ENCODE measurements at places on chromosomes 11 and 22.
A peak's percentile ranks its signal among the peaks of the same experiment; 100 is the strongest.

DNA sequence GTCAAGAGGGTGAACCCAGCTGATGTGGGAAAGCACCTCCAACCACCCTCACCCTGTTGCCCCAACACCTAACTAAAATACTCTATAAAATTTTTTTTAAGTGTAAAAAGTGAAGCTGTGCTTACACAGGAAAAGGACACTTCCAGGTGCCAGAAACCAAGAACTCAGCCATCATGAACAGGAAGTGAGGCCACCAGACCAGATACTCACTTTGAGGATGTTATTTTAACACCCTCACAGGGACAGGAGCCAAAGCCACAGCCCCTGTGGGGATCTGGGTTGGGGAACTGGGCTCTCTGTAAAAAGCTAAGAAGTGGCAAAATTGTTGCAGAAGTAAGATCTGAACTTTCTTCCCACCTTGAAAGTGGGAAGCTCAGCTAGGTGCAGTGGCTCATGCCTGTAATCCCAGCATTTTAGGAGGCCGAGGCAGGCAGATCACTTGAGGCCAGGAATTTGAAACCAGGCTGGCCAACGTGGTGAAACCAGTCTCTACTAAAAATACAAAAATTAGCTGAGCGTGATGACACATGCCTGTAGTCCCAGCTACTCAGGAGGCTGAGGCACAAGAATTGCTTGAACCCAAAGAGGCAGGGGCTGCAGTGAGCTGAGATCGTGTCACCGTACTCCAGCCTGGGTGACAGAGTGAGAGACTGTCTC is 3.8 kb downstream of the RSPH14 start:
- DNase-seq, result no peak
- no peaks in the 10 kb centered on the region for H3K36me3 ChIP-seq
- peak overlapping the region; percentile 62 for H3K4me3 ChIP-seq
- peaks cover 2% of the 10 kb centered on the region for H3K27me3 ChIP-seq
- H3K27ac ChIP-seq, result no peak overlapping the region

GRCh38 chr11:6637871-6638270 is 17.7 kb downstream of the DCHS1 start:
- peaks cover 12% of the 10 kb centered on the region for H3K4me1 ChIP-seq
- no peak overlapping the region for H3K4me3 ChIP-seq
- H3K36me3 ChIP-seq, result peaks cover 15% of the 10 kb centered on the region
- H3K27me3 ChIP-seq, result peaks cover 1% of the 10 kb centered on the region
- no peak for DNase-seq

DNA sequence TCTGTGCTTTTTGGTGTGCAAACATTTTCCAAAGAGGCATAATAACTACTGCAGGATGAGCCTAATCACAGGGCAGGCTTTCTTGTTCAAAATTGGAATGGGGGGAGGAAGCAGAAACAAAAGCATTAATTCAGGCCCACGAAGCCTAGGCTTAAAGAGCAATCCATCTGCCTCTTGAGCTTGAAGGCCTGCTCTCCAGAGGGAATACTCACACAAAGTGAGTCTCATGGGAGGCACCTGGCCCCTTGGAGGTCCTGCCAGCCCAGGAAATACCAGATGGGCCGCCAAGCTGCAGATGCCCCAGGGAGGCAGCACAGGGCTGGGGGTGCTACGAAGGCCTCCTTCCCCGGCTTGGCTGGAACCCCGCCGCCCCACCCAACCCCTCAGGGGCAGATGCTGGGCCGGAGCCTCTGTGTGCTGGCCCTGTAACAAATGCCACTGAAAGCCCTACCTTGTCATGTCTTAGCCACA is 39.3 kb upstream of the COMT start:
- peaks cover 19% of the 10 kb centered on the region for H3K27me3 ChIP-seq
- H3K4me1 ChIP-seq, result peaks cover 49% of the 10 kb centered on the region
- peaks cover 10% of the 10 kb centered on the region for H3K36me3 ChIP-seq
- DNase-seq, result no peak
- H3K27ac ChIP-seq, result no peak overlapping the region

DNA sequence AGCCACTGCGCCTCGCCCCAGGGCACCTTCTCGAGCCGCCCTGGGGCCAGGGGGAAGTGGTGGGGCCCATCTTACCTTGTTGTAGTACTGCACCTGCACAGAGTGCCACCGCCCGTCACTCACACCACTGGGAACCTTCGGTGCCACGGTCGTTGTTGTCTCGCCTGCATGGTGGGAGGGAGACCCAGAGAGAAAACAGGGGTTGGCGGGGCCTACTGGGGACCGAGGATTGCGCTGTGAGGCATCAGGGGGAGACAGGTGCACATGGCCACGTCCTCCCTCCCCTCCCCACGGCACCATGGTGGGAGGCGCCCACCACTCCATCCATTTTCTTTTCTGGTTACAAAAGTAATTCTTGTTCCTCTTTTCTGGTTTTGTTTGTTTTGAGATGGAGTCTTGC is 97.8 kb downstream of the TRMU start:
- peaks cover 4% of the 10 kb centered on the region for H3K36me3 ChIP-seq
- H3K27me3 ChIP-seq, result peaks cover under 1% of the 10 kb centered on the region
- no peak overlapping the region for H3K27ac ChIP-seq

DNA sequence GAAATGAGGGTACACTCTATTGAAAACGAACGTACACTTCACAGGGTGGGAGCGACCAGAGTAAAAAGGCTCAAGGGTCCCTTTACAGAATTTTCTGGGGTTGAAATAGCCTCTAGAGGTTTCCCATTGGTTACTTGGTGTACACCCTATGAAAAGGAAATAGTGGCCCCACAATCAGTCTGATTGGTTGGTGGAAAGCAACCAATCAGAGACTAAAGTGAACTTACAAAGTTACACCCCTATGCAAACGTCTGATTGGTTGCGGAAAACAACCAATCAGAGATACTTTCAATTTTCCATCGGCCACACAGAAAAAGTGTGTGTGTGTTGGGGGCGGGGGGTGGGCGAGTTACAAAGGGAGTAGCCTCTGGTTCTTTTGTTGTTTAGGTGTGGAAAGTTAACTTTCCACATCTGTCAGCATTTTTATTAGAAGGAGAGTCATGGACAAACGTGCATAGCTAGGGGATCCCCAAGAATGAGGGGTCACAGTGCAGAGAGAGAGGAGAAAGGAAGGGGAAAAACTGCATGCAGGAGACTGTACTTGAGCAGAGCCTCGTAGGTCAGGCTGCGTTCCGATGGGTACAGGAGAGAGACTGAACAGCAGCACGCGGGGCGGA is 1152.1 kb downstream of the TBC1D22A start:
- H3K4me1 ChIP-seq, result no peaks in the 10 kb centered on the region
- no peak overlapping the region for H3K27ac ChIP-seq
- peaks cover under 1% of the 10 kb centered on the region for H3K27me3 ChIP-seq
- no peak overlapping the region for H3K4me3 ChIP-seq
- H3K36me3 ChIP-seq, result no peaks in the 10 kb centered on the region

DNA sequence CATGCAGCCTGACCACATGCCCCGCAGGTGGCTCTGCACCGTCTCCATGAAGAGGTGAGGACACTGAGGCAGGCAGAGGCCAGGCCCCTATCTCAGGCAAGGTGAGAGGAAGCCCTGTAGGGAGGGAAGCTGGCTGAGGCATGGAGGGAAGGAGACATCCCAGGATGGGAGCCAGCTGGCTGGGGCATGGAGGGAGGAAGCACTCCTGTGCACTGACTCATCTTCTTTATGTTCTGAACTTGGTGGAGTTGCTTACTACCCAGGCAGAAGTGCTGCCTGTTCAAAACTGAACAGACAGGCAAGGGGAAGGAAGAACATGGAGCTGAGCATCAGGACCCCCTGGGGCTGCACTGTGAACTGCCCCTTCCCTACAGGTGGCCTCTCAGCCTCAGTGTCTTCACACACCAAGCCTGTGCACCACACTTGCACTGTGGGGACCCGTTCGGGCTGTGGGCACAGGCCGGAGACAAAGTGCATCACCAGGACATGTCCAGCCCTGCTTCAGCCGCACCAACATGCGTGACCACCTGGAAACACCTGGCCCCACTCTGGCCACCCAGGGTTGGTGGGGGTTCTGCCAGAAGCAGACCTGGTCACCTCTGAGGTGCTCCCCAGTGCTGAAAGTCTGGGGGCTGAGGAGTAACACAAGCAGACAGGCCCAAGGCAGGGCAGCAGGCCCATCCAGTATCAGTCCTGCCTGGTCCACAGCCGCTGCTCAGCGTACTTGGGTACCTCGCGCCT is 55.5 kb downstream of the DGCR2 start:
- H3K4me1 ChIP-seq, result peaks cover 8% of the 10 kb centered on the region
- H3K36me3 ChIP-seq, result peaks cover 47% of the 10 kb centered on the region
- DNase-seq, result no peak
- H3K27me3 ChIP-seq, result peaks cover 5% of the 10 kb centered on the region

- no peaks in the 10 kb centered on the region for H3K27me3 ChIP-seq
- no peak overlapping the region for H3K27ac ChIP-seq
- no peak overlapping the region for H3K4me3 ChIP-seq
- peaks cover 12% of the 10 kb centered on the region for H3K4me1 ChIP-seq
- DNase-seq, result no peak
Measured at GRCh38 chr11:107078375-107078774, 60.1 kb upstream of the GUCY1A2 start.

DNA sequence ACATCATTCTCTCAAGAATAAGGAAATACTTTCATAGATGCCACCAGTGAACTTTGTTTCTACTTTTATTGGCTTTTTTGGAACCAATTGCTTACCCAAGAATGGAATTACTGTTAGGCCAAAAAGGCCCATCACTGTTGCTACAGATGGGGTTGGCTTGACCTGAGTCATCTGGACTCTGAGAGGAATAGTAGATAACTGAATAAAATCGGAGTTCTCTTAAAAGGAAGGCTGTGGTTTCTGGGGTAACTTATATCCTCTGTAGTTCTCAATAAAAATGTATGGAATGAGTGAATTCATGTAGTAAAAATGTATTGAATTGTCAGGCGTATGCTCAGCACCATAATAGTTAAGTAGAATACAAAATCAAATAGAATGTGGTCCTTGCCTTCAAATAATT is 56.6 kb downstream of the ARHGEF12 start:
- H3K27ac ChIP-seq, result no peak overlapping the region
- H3K36me3 ChIP-seq, result peaks cover 46% of the 10 kb centered on the region
- no peak for DNase-seq
- no peaks in the 10 kb centered on the region for H3K27me3 ChIP-seq

- peaks cover 21% of the 10 kb centered on the region for H3K4me1 ChIP-seq
- no peak for DNase-seq
- no peak overlapping the region for H3K27ac ChIP-seq
- H3K36me3 ChIP-seq, result peaks cover 15% of the 10 kb centered on the region
- no peaks in the 10 kb centered on the region for H3K27me3 ChIP-seq
Measured at GRCh38 chr11:64911689-64912088, 5.3 kb downstream of the ATG2A start.

GRCh38 chr11:134459246-134460061 is 47.4 kb upstream of the B3GAT1 start:
- H3K4me3 ChIP-seq, result no peak overlapping the region
- no peaks in the 10 kb centered on the region for H3K36me3 ChIP-seq
- peaks cover 35% of the 10 kb centered on the region for H3K27me3 ChIP-seq

- peaks cover 29% of the 10 kb centered on the region for H3K4me1 ChIP-seq
- H3K27ac ChIP-seq, result no peak overlapping the region
- peaks cover 22% of the 10 kb centered on the region for H3K27me3 ChIP-seq
- DNase-seq, result no peak
- H3K4me3 ChIP-seq, result no peak overlapping the region
- H3K36me3 ChIP-seq, result no peaks in the 10 kb centered on the region
Measured at GRCh38 chr22:45446216-45446615, 32.7 kb downstream of the RIBC2 start.

DNA sequence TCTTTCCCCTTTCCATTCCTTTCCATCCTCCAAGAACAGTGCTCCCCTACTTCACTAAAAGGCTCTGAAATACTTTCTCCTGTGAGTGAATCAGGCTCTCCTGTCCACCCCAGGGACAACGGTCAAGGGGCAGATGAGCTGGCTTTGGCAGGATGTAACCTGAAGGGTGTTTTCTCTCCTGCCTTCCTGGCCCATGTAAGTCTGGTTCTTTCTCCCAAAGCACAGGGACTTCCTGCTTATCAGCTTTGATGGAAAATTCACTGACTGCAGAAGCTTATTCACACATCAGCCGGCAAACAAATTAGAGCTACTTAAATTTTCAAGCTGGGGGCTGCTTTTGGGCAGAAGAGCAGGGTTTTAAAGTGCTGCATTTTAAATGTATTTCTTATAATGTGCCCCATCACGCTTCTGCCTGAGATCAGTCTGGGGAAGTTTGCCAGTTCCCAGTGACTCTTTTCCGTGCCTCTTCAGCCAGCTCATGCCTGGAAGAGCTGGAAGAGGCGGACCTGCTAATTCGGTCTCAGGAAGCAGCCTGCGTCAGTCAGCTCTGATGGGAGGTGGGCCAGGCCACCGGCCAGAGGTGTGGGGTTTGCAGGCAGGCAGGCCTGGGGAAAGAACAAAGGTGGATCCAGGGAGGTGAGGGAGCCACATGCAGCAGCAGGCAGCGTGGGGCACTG is 140.4 kb upstream of the TBCEL start:
- H3K27ac ChIP-seq, result no peak overlapping the region
- DNase-seq, result no peak
- H3K4me1 ChIP-seq, result peaks cover 49% of the 10 kb centered on the region
- H3K4me3 ChIP-seq, result no peak overlapping the region

GRCh38 chr22:17472932-17473331 is 90.4 kb upstream of the SLC25A18 start:
- DNase-seq, result no peak
- peaks cover 73% of the 10 kb centered on the region for H3K4me1 ChIP-seq
- H3K27ac ChIP-seq, result peak overlapping the region; percentile 95
- H3K4me3 ChIP-seq, result no peak overlapping the region

GRCh38 chr11:62602141-62603071 is 741 bp upstream of the MTA2 start:
- peaks cover 41% of the 10 kb centered on the region for H3K36me3 ChIP-seq
- peak; percentile 53 for DNase-seq
- peak overlapping the region; percentile 93 for H3K27ac ChIP-seq

GRCh38 chr11:94152678-94153065 is 24.0 kb downstream of the PANX1 start:
- peaks cover 37% of the 10 kb centered on the region for H3K36me3 ChIP-seq
- no peak overlapping the region for H3K4me3 ChIP-seq
- H3K27ac ChIP-seq, result peak overlapping the region; percentile 93
- no peak for DNase-seq
- H3K27me3 ChIP-seq, result no peaks in the 10 kb centered on the region

- H3K27me3 ChIP-seq, result peaks cover 17% of the 10 kb centered on the region
- H3K4me1 ChIP-seq, result peaks cover 60% of the 10 kb centered on the region
- DNase-seq, result no peak
- peak overlapping the region; percentile 14 for H3K27ac ChIP-seq
- no peaks in the 10 kb centered on the region for H3K36me3 ChIP-seq
Measured at GRCh38 chr11:134521452-134522289, 109.6 kb upstream of the B3GAT1 start.

DNA sequence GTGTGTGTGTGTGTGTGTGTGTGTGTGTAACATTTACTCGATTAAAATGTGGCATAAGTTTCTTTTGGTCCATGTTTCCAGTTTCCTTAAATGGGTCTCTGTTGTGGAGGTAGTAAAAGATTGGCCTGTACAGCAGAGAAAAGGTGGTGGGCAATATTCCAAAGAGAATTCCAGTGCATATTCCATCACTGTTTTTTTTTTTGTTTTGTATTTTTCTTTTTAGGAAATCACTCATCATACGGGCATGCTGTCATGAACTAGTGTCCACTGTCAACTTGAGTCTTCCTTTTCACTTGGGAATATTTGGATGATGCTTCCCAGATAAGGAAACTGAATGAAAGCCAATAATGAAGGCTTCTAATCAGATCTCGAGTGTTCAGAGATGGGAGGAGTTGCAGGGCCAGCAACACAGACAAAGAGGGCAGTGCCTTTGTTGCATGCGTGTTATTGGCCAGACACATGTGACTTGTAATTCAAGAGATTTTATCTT is 95.2 kb upstream of the PDGFD start:
- no peaks in the 10 kb centered on the region for H3K36me3 ChIP-seq
- H3K27me3 ChIP-seq, result no peaks in the 10 kb centered on the region

- DNase-seq, result no peak
- H3K27ac ChIP-seq, result no peak overlapping the region
- H3K36me3 ChIP-seq, result no peaks in the 10 kb centered on the region
Measured at GRCh38 chr11:2519862-2520735, 75.3 kb downstream of the KCNQ1 start.
